ENCODE measurements at places on chromosomes 7 and 10.

DNA sequence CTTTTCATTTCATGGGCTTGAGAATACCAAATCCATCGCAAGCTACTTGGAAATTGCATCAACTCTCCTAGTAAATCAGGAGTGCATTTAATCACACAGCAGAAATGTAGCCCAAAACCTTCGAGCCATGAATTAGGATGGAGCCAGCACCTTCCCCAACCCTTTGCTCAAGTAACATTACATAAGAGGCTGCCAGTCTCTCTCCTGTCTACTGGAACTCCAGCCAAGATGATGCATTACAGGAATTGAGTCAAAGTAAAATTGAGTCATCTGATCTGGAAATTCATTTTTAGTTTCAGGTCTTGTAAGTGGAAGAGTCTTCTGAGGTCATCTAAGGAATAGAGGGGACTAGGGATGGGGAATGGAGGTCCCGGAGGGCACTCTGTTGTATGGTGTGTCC is 69.7 kb upstream of the FHIP2A start:
- DNase-seq: no peak

GRCh38 chr7:101321491-101322401 is at the start of gene IFT22:
IFT22 (minus strand) TSS chr7:101321812; CDS start chr7:101321709, 103 bp downstream.
- peak; percentile 74 for DNase-seq

GRCh38 chr10:125101049-125101448 is 59.3 kb downstream of the CTBP2 start:
- no peak for DNase-seq

GRCh38 chr7:136953386-136953785 is 84.9 kb downstream of the CHRM2 start:
- no peak for DNase-seq

DNA sequence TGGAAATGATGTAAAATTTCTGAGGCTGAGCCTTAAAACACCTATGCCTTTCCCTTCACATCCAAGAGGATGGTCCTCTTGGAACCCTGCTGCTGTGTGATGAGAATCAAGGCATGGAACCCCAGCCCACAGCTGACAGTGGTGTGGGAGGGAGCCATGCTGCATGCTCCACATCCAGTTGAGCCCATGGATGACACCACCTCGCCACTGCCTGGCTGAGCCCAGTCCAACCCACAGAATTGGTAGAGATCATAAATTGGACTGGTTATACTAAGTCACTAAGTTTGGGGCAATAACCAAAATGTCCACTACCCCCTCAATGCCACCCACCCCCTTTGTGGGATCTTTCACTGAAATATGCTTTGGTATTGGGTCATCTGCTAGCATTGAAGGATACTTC is 45.9 kb upstream of the C10orf90 start:
- no peak for DNase-seq

- no peak for DNase-seq
Measured at GRCh38 chr7:47149208-47149839, 432.6 kb downstream of the TNS3 start.

DNA sequence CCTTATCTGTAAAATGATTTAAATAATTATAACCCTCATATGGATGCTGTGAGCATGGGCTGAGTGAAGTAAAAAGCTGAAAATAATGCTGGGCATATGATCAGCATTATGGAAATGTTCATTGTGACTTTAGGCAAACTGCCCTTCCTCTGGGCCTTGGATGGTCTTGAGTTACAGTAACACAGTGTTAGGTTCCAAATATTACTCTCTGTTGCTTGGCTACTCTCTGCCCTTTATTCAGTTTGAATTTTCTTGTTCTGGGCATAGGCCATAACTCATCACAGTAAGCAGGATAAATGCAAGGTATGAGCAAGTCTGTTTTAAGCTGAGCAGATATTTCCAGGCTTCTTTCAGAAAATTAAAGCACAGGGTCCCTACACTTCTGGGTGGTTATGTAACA is 868.0 kb downstream of the KCNMA1 start:
- no peak for DNase-seq

- no peak for DNase-seq
Measured at GRCh38 chr7:100022621-100023020, 7.2 kb downstream of the ZKSCAN1 start.

- DNase-seq: peak; percentile 69
Measured at GRCh38 chr10:69629897-69630650, at the start of gene FAM241B. FAM241B (plus strand) TSS chr10:69630247; CDS start chr10:69631744, 1,497 bp downstream.

- DNase-seq: no peak
Measured at GRCh38 chr7:151851145-151851751, 25.7 kb downstream of the PRKAG2 start.

DNA sequence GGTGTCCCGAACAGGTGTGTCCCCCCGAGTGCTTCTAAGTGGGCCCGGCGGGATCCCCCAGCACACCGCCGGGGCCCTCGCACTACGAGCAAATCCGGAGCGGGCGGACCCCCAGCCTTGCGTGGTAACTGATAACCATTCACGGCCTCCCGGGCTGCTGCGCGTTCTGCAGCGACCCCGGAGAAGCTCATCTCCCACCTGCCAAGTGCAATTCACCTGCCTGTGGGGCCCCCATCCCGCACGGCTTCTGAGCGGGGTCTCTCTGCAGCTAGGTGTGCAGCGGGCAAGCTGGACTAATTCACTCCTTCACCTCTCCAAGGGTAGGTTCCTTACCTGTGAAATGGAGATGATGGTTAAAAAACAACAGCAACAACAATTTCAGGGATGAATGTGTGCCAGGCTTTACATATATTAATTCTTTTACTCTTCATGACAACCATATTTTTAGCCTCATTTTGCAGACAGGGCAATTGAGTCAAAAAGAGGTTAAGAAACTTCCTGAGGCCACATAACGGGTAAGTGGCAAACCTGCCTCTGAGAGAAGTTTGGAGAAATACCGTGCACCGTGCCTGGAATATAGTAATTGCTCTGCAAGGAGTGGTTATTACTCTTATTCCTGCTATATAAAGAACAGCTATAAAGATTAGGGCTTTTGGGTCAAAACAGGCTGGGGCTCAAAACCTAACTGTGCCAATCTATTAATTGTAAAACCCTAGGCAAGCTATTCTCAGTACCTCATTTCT is 652 bp upstream of the PODXL start:
- DNase-seq: no peak

GRCh38 chr7:116432527-116432916 is 67.0 kb upstream of the CAV2 start:
- no peak for DNase-seq

DNA sequence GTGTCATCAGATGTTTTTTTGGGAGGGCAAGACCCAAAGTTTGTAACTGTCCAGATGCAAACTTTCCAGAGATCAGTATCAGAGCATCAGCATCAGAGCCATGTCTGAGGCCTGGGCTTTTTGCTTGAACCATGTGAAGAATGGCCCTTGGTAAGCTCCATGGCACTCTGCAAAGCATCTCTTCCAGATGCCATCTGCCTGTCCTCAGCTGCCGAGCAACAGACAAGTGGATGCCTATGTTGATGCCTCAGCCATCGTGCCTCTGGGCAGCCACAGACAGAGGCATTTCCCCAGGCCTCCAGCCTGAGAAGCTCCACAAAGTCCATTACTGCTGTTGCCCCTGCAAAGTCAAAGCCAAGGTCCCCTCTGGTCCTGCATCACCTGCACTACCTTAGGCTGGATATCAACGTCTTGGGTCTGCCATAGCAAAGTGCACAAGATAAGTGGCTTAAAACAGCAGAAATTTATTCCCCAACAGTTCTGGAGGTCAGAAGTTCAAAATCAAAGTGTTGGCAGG is 670.2 kb upstream of the MKI67 start:
- no peak for DNase-seq

GRCh38 chr10:133306941-133307379 is 1.7 kb downstream of the TUBGCP2 start:
- DNase-seq: no peak

DNA sequence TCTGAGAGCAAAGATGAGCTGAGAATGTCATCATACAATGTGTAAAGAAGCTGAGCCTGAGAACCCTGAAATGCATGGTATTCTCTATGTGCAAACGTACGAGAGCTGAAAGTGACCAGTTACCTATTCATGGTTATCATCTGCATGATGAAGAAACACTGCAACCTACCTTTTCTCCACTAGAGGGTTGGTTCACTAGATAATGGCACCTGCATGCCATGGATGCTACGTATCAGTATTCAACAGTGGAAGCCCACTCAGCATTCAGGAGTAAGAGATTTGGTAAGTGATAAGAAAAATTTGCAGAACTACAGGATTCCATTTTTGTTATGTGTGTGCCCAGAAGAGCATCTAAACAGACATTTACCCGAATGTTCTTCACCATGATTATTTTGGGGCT is 145.4 kb downstream of the PTPRN2 start:
- no peak for DNase-seq

DNA sequence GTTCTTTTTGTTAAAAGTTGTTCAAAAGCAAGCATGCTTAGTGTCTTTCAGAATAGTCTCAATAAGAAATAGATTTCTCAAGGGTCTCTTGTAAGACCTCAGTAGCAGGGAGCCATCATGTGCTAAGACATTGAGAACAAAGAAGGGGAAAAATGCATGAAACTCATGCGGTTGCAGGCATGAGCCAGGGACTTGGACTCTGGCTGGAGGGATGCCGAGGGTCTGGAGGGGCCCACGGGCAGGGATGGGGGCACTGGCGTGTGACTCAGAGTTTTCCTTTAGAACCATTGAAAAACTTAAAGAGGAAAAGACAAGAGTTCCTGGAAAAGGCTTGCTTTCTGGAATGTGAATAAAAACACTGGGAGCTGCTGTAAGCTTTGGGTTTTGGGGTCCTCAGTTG is 253.3 kb downstream of the CCDC3 start:
- DNase-seq: no peak
